Stimulated activated CD4-positive, alpha-beta T cell treated with anti-CD3 and anti-CD28 coated beads, Interleukin-15, amount 100 ng/mL, for 24 hours (primary cell): ENCODE measurements at places on chromosomes 1 and 21.
A peak's percentile ranks its signal among the peaks of the same experiment; 100 is the strongest.

GRCh38 chr1:201334325-201335173 lies 42.9 kb downstream of the TNNT2 start:
- no peak for DNase-seq

GRCh38 chr1:56414728-56415224 lies 164.6 kb downstream of the PLPP3 start:
- no peak for DNase-seq

DNA sequence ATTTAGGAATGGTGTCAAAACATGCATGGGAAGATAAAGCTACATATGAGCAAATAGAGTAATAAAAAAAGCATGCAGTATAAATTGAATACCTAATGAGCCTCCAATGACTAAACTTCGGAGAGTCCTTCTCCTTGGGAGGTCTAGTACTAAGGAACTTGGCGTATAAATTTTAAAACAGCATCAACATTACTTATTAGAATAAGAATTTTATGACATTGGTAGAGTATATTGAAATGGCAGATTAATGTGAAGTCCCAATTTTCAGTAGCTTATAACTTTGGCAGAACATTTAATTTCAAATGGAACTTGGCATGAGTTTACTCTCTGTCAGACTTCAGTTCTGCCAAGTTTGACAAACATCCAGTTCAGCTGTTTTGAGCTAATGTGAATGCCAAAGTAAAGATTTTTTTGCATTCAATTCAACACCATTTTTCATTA lies 104.7 kb upstream of the RGS18 start:
- DNase-seq, result no peak

DNA sequence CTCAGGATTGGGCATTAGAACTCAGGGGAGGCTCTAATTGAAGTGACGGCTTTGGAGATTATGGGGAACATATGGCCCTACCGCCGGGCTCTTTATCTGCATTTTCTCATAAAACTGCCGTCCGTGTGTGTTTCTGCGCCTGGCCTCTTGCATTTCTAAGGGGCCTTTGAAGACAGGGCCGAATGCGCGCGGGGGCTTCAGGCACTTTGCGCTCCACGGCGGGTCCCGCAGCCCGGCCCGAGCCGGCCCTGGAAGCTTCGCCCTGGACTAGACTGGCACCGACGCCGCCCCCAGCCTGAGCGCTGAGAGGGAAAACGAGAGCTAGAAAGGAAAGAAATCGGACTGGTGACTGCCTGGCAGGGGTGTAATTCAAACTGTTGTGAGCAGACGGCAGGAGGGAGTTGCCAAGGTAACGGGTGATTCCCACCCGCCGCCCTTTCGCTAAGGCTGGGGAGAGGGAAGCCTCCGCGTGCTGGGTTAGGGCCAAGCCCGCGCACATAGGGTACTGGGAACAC lies 120.7 kb downstream of the LMX1A start:
- DNase-seq, result no peak

DNA sequence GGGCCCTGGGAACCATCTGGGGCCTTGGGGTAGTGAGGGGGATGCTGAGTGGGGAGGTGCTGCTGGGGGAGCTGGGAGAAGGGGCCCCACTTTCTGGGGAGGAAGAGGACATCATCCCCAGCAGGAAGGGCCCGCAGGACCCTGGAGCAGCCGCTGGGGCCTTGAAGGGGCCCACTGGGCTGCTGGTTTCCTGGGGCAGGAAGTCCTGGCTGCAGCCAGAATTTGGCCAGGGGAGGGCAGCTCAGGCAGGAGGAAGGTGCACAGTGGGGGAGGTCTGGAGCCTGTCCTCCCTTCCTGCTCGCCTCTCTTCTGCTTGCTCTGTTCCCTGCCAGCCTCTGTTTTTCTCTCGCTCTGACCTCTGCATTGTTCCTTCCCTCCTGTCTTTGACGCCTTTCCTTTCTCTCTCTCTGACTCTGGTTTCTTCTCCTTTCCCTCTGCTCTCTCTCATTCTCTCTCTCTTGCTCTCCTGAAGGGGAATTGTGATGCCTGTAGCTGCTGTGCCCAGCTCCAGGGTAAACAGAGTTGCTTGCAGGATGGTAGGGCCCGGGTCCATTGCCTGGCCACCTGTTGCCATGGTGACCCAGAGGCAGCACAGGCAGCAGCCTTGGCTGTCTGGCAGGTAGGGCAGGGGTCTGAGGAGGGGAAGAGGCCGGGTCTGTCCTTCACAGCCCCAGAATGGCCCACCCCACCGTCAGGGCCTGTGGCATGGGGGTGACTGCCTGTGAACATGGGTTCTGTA lies 23.9 kb downstream of the ACOT11 start:
- DNase-seq, result no peak

DNA sequence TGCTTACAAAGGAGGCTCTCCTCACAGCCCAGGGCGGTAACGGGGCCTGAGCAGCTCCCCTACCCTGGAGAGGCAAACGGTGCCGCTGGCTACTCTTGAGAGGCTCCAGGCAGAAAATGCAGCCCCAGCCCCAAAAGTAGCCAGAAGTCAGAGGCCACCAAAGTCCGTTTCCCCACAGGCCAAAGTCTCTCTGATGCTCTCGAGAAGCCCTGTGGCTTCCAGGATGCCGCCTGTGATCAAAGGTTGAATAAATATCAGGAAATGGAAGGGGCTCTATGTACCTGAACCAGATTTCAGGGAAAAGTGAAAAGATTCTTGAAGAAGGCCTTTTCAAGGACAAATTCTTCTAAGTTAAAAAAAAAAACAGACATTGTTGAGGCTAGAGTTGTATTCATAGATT lies 4.2 kb downstream of the PANK4 start:
- no peak for DNase-seq

DNA sequence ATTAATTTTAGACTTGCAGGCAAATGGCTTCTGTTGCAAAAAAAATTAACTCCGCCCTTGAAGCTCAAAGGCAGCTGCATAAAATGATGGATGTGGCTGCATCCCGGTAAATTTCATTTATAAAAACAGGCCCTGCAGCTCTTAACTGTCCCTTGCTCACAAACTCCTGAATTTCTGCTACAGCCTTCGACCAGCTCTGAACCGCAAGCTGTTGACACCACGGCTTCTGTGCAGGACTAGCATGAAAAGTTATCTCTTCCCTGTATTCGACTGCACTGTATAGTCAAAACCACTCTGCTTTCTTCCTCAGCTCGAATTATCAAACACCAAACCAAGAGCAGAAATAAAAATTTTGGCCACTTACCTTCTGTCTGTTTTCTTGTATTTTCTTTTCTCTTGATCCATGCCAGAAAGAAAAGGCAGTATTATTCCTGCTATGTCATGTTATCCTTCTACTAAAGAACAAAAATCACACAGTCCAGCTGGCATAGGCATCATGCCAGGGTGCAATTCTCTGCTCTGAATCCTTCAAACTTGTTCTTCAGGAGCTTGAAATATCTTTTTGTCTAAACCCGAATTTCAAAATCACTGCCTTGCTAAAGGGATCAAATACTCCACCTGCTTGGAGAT lies 195.5 kb upstream of the NCAM2 start:
- DNase-seq, result no peak

DNA sequence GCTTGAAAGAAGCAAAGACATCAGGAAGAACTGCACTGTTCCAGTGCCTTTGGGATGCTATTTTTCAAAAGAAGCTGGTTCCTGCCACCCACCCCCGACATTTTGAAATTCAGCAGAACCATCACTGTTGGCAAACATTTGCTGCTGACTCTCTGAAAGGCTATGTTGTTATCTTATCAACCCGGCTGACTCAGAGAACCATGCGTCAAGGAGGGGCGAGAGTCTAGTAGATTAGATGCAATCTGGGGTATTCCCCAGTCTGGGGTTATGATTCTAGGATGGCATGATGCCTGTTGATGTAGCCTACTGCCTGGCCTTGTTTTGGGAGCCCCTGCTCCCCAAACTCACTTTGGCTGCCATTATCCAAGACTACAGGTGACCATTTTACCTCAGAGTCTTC lies 267.8 kb upstream of the RUNX1 start:
- DNase-seq, result peak; percentile 25

DNA sequence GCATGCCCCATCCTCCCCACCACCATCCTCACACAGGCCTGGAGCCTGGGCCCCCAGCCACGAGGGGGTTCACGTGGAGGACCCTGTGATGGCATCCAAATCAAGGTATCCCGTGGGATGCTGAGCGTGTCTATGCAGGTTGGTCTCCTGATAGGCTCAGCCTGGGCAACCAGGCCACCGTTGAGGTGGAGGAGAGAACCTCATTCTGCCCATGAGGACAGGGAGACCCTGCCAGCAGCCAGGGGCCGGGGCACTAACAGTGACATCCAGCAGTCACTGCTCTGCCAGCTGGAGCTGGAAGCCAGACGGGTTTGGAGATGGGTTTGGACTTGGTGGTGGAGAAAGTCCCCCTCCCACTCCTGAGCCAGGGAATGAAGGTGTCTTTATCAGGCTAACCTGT lies 582.8 kb downstream of the MATN1 start:
- no peak for DNase-seq

- no peak for DNase-seq
Observed at GRCh38 chr1:200081969-200082245, 54.4 kb downstream of the NR5A2 start.

DNA sequence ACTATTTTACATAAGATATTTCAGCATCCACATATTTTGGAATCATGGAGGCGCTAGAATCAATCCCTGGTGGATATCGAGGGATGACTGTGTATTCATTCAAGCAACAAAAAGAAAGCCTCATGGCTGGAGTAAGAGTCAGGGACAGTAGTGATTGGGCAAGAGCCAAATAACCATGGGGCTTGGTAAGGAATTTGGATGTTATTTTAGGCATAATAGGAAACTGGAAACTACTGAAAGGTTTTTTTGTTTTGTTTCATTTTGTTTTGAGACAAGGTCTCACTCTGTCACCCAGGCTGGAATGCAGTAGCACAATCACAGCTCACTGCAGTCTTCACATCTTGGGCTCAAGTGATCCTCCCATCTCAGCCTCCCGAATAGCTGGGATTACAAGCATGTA lies 33.8 kb upstream of the EYA3 start:
- DNase-seq, result no peak

GRCh38 chr1:15358565-15359133 lies 51.0 kb upstream of the EFHD2 start:
- DNase-seq, result no peak

GRCh38 chr1:205541161-205541886 lies 36.9 kb downstream of the CDK18 start:
- DNase-seq, result no peak

DNA sequence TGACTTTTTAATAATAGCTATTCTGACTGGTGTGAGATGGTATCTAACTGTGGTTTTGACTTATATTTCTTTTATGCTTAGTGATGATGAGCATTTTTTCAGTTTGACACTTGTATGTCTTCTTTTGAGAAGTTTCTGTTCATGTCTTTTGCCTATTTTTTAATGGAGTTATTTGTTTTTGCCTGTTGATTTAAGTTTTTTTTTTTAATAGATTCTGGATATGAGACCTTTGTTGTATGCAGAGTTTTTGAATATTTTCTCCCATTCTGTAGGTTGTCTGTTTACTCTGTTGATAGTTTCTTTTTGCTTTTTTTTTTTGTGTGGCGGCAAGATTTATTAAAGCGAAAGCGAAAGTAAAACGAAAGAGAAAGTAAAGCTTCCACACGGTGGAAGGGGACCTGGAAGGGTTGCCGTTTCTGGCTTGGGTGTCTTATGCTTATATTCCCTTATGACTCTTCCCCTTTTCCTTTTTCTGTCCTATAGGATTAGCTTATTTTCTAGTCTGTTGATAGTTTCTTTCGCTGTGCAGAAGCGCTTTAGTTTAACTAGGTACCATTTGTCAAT lies 67.6 kb downstream of the TBX19 start:
- peak; percentile 18 for DNase-seq

DNA sequence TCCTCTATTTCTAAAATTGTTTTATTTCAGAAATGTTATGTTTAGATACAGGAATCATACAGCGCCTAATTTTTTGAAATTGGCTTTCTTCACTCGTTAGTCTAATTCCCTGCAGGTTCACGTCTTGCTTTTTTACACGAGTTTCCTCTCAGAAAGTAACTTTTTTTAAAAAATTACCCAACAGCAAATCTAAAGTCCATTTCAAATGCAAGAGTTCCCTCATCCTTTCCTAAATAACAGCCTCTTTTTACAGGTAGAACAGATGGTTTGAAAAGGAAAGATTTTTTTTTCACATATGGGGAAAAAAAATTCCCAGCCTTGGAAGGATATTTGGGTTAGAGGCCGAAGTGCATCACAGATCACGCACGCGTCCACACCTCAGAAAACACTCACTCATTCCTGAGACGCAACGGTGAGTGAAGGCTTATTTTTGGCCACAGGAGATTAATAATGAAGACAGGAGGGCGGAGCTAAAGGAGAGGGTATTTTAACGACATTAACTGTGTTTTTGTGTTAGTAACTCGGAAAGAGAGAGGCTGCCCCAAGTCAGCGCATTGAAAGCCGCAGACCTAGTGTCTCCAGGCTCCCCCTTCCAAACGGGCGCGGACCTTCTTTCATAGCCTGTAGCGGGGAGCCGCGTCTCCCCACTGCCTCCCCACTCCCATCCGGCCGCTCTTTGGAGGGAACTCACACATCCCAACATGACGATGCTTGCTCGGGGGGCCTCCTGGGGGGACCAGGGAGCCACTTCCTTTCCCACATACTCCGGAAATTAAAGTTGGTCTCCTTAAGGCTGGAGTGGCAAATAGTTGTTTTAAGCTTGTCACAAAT lies 969 bp upstream of the RIPK4 start:
- peak; percentile 26 for DNase-seq

- no peak for DNase-seq
Observed at GRCh38 chr21:45010860-45011259, 63.5 kb upstream of the ADARB1 start.

- DNase-seq, result peak; percentile 10
Observed at GRCh38 chr1:29719253-29719652, 482.9 kb downstream of the PTPRU start.

DNA sequence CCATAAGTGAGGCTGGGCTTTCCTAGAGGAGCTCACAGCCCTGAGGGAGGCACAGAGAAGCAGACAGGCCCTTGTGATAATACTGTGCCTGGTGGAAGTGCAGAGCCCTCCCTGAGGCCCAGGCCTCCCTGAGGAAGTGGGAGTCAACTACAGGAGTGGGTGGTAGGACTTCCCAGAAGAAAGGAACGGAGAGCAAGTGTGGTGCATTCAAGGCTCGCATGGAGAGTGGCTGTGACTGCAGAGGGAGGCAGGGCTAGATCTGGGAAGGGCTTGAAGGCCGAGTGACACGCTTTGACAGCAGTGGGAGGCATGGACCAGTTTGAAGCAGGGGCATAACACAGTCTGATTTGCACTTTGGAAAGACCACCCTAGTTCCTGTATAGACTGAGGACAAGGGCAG lies 37.3 kb downstream of the AZIN2 start:
- DNase-seq, result no peak

- peak; percentile 74 for DNase-seq
Observed at GRCh38 chr1:206590025-206590758, 22.1 kb downstream of the EIF2D start.

DNA sequence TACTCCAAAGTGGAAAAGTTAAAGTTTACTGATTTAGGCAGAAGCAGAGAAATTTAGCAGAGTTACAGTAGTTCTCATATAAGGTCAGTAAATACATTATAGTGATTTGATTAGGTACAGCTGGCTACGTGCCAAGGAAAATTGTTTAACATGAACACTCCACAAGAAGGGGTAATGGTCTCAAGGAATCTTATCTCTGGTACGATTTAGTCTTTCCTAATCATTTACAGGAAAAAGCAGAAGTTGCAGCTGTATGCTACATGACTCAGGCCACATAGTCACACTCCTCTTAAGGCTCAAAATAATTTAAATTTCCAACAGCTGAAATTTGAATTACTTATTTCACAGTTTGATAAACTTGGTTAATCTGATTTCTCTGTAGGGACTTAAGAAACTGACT lies 36.9 kb upstream of the OR2B11 start:
- DNase-seq, result no peak
